ENCODE measurements at places on chromosomes 5 and 9. TPM values are rescaled to one million over a fixed set of nuclear protein-coding genes. Genes with fewer than 3 reads are reported as not detected.

GRCh38 chr9:102796244-102796643 lies 198.9 kb upstream of the CYLC2 start:
- no peak for DNase-seq

- DNase-seq: no peak
Observed at GRCh38 chr9:109253637-109254284, 67.1 kb downstream of the EPB41L4B start.

- no peak for DNase-seq
Observed at GRCh38 chr5:125560476-125561225, 814.2 kb upstream of the ZNF608 start.

ANKRD34B gene
- not detected for total RNA-seq

DNA sequence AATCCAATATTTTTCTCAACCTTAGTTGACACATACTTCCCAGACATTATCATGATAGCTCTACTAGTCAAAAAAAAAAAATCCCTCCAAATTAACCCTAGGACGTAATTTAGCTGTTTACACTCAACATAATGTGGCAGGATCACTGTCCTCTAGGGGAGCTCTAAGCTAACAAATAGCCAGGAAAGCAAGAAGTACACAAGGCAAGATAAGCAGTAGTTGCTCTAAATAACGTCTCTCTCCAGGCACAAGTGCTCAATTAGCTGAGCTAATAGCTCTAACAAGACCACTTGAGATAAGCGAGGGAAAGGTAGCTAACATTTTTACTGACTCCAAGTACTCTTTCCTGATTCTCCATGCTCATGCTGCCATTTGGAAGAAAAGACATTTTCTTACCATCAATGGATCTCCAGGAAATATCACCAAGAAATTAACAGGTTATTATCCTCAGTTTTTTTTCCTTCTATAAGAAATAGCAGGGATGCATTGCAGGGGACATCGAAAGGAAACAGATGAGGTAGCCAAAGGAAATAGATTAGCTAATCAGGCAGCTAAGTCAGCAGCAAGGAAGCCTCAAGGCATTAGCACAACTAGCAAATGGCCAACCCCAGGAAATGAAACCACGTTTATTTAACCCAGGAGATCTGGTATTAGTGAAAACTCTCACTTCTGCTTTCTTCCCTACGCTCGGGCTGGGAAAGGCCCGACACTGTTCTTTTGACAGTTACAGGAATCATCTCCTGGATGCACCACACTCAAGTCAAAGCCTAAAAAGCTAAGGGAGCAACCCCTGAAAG lies 614.1 kb downstream of the PTPRD start:
- DNase-seq: no peak

DNA sequence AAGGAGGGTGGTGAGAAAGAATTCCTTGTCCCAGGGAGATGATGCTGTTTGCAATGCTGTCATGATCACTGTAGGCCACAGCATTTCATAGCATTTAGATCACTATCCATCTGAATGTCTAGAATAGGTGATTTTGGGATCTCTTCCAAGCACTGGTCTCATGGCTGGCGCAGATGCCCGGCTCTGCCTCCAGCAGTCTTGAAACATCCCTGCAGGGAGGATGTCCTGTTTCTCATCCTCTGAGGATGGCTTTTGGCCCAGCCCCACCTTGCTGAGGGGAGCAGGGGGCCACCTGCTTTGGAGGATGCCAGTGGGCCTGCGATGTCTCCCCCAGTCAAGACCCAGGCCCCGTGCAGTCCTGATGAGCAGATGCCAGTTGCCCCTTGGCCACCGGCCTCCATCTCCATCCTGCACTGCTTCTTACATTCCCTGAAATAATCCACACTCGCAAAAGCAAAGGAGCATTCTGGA lies 63.5 kb upstream of the GARNL3 start:
- DNase-seq: peak; percentile 50

- no peak for DNase-seq
Observed at GRCh38 chr5:80654054-80654390, 430 bp upstream of the MSH3 start.

- no peak for DNase-seq
Observed at GRCh38 chr5:87074934-87075541, 192.6 kb upstream of the RASA1 start.

All from right cardiac atrium (tissue), 5 donors.